ENCODE measurements at places on chromosomes 7 and 10.

DNA sequence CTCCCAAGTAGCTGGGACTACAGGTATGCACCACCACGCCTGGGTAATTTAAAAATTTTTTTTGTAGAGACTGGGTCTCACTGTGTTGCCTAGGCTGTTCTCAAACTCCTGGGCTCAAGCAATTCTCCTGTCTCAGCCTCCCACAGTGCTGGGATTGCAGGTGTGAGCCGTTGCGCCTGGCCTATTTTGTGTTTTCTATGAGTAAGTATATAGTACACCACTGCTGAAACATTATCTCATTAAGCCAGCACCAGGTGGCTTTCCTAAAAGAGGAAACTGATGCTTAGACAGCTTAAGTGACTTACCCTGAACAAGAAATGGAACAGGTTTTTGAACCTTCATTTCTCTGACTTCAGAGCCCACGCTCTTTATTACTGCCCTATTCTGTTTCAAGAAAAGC, 7.8 kb upstream of the PTPN12 start:
- DNase-seq, result no peak

DNA sequence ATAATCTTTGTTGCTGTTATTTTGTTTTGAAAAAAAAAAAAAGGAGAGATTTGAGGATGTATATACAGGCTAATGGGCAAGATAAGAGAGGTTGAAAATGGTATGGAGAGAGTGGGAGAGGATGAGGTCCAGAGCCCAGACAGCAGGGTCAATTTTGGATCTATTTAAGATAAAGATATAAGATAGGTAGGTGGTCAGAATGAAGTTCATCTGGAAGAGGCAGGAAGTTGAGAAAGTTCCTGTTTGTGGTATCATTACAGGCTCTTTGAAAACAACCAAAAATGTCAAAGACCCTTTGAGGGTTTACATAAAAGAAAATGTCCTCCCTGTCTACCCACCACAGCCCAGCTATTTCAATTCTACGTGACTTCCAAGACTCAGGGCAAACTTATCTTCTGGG, 7.5 kb downstream of the CEP41 start:
- DNase-seq, result no peak

- no peak for DNase-seq
These were observed 92.0 kb downstream of the TMEM106B start for GRCh38 chr7:12303062-12303461.

DNA sequence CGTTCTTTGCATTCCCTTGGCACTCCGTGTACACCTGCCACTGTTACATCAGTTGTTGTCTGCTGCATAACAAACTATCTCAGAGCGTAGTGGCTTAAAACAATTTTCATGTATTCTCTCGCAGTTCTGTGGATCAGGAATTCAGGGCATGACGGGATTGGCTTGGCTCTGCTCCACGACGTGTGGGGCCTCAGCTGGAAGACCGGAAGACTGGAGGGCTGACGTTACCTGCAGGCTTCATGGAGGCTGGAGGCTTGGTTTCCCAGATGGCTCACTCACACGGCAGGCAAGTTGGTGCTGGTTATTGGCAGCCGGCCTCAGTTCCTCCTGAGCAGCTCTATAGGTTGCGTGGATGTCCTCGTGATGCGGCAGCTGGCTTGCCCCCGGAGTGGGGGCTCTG, 25.5 kb downstream of the NYAP1 start:
- no peak for DNase-seq

GRCh38 chr10:24984906-24985305, 31.1 kb downstream of the ENKUR start:
- no peak for DNase-seq

DNA sequence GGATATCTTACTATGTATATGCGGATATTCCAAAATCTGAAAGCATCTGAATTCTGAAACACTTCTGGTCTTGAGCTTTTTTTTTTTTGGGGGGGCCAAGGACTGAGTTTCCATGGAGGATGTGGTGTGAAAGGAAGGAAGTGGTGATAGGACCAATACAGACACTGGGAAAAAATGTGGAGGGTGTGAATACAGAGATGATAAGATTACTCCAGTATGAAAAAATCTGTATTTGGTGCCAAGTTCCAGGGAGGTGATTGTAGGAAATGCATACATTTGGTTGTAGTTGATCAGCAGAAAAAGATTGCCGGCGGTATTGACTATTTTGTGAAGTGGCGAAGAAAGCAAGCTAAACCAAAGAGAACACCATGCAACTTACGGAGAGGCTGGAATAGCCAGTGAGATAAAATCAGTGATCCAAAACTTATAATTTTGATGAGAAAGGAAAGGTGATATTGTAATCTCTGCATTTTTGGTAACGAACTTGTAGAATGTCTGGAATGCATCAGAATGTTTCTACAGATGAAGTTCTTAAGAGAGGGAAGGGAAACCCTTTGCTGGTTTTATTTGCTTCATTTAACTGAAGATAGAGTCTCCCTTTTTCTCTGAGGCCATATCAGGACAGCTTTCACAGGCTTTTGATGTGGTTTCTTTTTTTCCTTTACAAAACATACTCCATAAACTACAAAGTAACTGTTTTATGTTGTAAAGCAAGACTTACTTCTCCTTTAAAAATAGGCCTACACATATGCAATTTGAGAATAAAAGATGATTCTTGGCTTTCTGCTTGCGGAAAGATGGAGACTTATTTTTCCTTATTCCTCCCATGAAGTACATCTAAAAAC, 6.0 kb downstream of the WDR37 start:
- no peak for DNase-seq

GRCh38 chr7:36260481-36260880, 107.4 kb downstream of the EEPD1 start:
- no peak for DNase-seq

- no peak for DNase-seq
These were observed 75.1 kb downstream of the EMX2 start for GRCh38 chr10:117617659-117618058.

GRCh38 chr10:52523696-52524095, 209.6 kb downstream of the DKK1 start:
- no peak for DNase-seq

DNA sequence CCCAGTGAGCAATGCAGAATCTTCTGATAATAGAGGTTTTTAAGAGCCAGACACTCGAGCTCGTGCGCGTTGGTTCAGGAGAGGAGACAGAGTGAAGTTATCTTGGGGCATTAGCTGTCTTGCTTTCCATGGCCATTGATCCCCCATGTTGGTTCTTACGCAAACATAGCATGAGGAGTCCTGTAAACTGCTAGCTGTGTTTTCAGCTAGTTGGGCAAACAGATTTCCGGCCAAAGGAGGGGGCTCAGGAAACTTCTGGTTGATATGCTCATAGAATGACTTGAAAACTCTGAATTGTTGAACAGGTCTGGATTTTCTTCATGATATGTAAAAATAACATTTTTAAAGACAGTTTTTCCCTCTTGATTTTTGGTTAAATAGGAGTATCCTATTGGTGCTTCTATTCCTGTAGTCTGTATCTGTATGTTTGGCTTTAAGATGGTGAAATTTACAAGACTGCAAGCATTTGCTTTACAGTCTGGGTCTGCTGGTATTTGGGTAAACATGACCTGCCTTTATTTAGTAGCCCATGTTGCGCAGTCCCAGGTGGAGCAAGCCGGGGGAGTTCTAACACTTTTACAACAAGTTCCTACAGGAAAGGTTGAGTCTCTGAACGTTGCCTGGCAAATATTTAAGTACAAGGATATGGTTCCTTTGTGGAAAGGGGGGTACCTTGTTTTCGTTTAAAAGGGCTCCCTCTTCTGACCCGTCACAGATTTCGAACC, 218.4 kb upstream of the KCND2 start:
- no peak for DNase-seq

GRCh38 chr7:157371296-157371695, 34.5 kb downstream of the DNAJB6 start:
- DNase-seq, result no peak

GRCh38 chr7:130272381-130273080, 5.9 kb downstream of the CPA2 start:
- peak; percentile 4 for DNase-seq

- DNase-seq, result no peak
These were observed 76.1 kb upstream of the LYZL2 start for GRCh38 chr10:30705625-30706149.

DNA sequence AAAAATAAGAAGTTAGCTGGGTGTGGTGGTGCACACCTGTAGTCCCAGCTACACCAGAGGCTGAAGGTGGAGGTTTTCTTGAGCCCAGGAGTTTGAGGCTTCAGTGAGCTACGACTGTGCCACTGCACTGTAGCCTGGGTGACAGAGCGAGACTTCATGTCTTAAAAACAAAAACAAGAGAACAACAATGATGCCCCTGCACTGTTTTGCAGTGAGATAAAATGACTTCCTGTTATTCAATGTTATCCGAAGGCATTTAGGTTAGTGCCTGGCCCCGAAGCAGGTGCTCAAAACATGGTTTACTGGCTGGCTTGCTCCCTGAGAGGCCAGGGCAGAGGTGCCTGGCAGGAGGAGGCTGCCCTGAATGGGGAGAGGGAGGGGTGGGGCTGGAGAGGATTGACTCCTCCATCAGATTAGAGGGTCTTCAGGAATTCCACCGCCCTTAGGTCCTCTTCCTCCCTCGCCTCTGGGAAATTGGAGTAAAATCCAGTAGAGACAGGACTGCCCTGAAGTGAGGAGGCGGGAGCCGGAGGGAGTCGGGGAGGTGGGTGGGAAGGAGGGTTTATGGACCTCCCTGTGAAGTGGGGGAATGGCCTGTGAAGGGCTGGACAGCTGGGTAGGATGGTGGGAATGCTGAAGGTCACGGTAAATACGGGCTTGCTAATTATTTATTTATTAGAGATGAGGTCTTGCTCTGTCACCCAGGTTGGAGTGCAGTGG, 6.8 kb upstream of the CLDN4 start:
- DNase-seq, result no peak

DNA sequence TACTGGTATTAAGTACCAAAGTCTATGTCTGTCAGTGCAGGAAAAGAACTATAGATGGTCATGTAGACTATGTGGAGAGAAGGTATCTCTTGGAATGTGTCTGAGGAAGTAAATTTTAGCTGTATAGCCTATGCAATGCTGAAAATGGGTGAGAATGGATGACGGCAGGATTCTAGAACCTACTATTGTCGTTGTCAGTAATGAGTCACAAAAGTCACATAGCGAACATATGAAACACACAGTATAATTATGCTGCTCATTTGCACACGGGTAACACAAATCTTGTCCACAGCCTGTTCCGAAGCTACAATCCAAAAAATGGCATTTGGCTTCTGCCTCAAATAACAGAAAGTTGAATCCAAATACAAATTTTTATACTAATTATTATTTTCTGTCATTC, 33.6 kb upstream of the KMT2E start:
- no peak for DNase-seq

- DNase-seq, result no peak
These were observed 30.7 kb upstream of the HPSE2 start for GRCh38 chr10:99266383-99266782.

DNA sequence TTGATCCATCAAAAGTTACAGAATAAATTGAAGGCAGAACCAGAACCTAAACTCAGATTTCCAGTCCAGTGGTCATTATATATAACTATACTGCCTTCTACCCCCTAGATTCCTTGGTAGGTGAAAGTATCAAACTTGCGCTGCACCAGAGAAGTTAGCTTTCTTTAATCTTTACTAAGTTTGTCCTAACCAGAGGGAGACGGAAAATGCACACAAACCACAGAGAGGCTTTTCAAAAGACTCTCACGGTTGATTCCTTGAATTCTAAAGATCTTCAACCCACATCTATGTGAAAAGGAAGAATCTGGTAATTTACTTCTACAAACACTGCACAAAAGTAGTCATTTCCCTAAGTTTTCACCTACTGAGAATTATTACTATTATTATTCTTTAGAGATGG, 18.2 kb upstream of the KIAA1549 start:
- DNase-seq, result no peak

- no peak for DNase-seq
These were observed 3.8 kb downstream of the AHCYL2 start for GRCh38 chr7:129228633-129229032.

DNA sequence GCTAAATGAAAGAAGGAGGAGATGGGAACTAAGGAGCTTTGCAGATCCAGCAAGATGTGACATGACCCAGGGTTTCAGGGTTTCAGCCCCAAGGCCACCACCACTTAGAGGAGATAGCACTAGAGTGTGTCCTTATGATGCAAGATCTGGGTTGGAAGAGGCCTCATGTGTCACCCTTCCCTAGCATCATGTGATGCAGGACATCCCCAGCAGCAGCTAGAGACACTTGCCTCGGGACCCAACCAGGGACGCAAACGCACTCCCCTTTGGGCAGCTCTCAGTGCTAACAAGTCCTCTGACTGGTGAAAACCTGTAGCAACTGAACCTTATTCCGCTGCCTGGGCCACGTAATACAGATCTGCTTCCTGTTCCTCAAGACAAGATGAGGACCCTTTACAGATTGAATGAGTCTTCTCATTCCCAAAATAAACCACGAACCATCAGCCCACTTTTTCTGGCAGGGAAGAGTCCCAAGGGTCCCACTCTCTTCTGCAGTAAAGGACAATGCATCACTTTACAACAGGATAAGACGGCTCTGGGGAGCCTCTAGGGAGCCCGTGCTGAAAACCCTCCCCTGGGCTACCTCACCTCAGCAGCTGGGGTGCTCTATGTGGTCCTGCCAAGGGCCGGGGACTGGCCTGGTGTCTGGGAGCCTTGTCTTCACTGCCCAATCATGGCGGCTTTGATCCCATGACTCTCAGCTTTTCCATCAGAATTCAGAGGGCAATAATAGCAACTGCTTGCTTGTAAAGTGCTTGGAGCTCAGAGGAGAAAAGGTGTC, 44.8 kb upstream of the GDF10 start:
- no peak for DNase-seq

GRCh38 chr7:28478656-28479055, 66.3 kb downstream of the CREB5 start:
- DNase-seq, result no peak

DNA sequence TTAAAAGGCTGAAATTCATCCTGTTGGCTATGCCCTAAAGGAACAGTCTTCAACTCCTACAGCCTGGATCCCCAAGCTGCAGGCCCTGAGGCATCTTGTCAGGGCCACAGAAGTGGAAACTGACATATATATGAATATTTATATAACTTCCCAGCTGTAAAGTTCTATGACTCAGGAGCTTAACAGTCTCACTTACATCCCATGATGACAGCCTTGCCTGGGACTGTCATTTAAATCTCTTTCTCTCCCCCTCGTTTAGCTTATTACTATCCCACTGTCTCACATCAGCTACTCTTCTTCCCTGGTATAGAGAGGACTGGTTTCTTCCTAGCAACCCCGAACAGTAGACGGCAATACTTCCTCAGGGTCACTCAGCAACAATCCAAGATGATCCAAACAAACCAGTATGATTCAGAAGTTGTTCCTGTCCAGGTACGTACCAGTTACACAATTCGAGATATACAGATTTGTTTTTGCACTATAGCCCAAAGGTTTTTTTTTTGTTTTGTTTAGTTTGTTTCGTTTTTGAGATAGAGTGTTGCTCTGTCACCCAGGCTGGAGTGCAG, 22.7 kb downstream of the KIAA1549 start:
- DNase-seq, result no peak

All from substantia nigra (tissue), 51 donors.